CD4-positive, alpha-beta T cell treated with Interleukin-21 for 1 hour (primary cell): ENCODE measurements at places on chromosomes 13 and 19.

DNA sequence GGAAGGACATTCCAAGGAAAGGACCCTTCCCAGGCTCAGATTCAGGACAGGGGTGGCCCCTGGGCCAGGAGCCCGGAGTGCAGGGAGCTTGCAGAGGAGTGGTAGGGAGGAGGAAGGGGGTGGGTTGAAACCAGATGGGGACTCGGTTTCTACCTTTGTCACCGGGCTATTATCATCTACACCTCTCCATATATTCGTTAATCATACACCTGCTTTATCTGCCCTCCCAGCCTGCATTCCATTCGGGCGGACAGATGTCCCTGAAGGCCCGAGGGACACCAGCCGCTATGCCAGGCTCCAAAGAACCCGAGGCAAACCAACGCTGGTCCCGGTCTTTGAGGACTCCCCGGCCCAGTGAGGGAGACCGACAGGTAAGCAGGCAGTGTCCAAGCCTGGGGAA, 15.5 kb upstream of the MYH14 start:
- no peak for DNase-seq

GRCh38 chr19:2391118-2391725, 31.2 kb downstream of the TMPRSS9 start:
- DNase-seq: peak; percentile 74

- DNase-seq: no peak
These were observed 45.3 kb upstream of the TRPC4 start for GRCh38 chr13:37914781-37915391.

DNA sequence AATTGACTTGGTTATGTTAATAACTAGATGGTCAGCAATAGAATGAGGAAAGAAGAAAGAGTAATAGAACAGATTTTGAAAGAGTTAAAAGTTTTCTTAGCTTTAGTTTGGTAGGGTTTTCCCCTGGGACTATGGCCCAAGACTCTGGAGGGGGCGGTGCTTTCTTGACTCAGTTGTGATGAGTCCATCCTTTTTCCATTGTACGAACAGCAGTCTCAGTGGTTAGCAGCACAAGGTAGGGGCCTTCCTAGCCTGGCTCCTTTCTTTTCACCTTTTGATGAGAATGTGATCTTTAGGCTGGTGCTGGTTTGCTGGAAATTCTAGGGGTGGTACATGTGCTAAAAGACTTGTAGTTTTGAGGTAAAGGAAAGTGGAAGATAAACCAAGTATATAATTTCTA, 38.8 kb downstream of the ZNF506 start:
- no peak for DNase-seq

DNA sequence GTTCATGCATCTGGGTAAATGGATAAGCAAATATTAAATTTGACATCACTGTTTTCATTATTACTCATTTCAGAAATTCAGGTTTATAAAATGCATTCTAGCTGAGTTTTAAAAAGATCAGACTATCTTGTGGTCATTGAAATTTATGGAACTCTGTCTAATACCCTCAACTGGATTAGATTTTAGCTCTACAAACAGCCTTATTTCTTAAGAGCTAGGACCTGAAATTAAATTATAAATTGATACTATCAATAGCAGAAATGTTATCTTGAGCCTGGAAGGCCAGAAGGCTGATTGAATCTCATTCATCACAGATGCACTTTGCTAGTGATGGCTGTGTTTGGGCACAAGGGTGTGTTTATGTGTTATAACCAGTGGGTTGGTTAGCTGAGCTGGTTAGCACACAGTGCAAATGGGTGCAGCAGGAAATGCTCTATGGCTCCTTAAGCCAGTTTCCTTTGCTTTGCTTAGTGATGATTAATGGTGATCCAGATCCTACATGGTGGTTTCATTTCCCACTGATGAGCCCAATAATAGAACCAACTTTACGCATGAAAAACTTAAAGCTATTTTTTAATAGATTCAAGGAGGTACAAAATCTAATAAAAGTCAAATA, 310.8 kb upstream of the KLF12 start:
- no peak for DNase-seq

- DNase-seq: no peak
These were observed 13.9 kb downstream of the SLITRK5 start for GRCh38 chr13:87684850-87685742.

DNA sequence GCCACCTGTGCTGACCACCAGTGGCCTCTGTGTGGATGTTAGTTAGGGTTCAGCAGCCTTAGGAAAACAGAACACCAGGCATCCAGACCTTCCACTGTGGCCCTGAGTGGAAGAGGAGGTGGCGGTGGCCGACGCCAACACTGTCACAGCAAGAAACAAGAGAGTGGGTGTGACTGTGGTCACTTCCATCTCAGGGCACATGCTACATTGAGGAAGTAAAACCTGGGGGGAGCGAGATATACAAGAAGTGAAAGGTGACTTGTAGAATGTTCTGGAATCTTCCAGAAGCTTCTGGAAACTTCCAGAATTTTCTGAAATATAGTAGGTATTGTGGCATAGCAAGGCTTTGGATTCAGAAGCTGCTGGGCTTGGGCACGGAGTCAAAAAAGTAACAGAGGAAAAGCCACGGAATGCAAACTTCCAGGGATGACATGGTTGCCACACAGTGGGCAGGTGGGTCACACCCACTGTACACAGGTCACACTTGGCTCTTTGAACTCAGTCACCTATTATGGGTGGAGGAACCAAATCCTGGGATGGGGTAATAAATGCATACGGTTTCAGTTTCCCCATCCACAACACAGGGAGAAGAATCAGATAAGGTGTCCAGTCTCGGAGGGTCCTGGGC, 24.3 kb downstream of the GNG7 start:
- peak; percentile 15 for DNase-seq

DNA sequence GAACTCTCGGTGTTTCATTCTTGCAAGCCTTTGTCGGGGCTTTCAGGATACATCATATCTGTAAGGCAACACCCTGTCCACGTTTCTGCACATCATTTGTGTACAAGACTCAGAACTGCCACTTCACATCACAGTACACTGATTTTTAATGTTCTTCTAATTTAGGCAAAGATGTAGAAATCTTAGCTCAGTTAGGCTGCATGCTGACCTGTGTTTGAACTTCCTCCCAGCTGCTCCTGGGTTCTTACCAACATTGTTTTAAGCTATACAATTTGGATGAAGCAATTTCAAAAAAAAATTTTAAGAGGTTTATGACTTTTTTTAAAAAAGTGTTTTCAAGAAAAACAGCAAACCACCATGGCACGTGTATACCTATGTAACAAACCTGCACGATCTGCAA, 1047.9 kb upstream of the SLC10A2 start:
- DNase-seq: no peak

GRCh38 chr13:111153977-111154332, 38.8 kb downstream of the ARHGEF7 start:
- no peak for DNase-seq

DNA sequence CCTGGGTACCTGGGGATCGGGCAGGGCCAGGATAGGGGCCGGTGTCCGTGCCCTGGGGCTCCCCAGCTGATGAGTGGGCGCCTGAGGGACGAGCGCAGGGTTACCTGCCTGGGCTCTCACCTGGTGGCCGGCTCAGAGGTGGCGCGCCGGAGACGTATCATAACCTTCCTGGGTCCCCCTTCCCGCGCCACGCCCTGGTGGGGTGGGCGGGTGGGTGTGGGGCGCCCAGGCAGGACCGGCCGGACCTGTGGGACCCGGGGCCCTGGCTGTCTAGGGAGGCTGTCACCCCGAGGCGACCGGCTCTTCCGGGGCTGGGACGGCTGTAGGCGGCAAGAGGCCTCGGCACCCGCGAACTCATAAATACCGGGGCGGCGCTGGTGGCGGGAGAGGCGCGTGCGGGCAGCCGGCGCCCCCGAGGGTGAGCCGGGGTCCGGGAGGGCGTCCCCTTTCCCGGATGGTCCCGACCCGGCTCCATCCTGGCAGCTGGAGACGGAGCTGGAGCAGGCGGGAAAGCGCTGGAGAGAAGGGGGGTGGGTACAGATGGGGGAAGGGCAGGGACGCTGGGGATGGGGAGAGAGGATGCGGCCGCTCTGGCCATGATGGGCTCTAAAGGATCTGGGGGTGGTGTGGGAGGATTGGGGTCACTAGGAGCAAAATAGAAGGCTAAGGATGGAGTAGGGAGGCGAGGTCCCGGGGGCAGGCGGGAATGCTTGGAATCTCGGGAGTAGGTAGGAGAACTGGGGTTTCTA, at the start of gene ACP7:
TSS of gene ACP7 (plus strand) at position 386 of the 749 bp plus-strand sequence. CDS start 902 bp downstream, outside the sequence.
- DNase-seq: peak; percentile 22

GRCh38 chr13:110850006-110850405, 64.9 kb downstream of the ANKRD10 start:
- DNase-seq: no peak

- DNase-seq: no peak
These were observed 198.5 kb downstream of the KATNAL1 start for GRCh38 chr13:30108913-30109237.

DNA sequence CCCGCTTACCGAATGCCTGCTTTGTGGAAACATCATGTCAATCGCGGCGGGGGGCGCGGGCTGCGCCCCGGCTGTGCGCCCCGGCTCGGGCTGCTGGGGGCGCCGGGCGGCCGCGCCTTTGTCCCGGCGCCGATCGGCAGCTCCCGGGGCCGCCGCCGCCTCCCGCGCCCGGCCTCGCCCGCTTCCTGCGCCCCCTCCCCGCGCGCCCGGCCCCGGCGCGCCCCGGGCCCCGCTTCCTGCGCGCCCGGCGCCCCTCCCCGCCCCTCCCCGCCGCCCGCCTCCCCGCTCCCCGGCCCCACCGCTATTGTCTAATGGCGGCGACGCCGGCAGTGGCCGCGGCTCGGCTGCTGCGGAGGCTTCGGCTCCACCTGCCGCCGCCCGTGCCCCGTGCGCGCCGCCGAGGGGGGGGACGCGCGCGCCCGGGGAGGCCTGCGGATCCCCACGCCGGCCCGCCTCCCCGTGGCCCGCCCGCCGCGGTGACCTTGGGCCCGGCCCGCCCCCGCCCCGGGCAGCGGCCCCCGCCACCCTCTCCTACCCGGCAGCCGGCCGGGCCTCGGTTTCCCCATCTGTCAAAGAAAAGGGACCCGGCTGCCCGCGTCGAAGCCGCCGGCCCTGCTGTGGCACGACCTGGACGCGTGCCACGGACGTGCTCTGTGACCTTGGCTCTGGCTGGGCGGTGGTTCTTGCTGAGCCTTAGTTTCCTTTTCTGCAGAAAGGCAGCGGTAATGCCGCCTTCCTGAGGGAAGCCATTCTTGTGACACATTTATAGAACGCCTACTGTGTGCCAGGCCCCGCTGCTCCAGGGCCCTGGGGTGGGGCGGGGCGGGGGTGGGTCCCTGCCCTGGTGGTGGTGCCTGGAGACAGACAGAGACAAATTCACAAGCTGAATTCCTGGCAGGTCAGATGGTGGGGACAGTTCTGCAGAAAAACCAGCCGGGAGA, at the start of gene TLE5:
TSS of gene TLE5 (minus strand) at position 331 of the 941 bp plus-strand sequence. CDS start at position 36, 295 bp downstream.
- DNase-seq: peak; percentile 85

DNA sequence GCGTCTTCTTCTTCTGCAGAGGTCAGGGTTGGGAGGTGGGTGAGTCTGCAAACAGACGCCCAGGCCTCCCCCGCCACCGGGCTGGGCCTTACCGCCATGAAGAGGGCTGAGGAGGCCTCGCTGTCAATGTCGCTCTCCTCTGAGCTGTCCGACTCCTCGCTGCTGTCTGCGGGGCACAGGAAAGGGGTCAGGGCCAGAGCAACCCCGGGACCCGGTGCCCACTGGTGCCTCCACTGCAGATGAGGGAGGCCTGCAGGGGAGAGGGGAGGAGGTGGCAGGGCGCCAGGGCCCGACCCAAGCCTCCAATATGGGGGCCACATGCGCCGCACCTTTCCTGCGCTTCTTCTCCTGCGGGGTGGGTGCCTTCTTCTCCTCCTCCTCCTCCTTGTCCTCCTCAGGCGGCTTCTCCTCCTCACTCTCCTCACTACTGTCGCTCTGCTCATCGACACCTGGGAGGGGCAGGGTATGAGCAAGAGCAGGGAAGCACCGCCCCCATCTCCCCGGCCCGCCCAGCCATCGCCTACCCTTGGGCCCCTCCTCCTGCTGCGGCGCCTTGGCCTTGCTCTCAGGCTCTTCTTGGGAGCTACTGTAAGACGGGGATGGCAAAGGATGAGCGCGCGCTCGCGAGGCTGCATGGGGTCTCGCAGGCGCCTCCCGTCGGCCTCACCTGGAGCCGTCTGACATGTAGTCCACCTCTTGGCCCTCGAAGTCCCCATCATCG, 5.5 kb upstream of the PSPN start:
- DNase-seq: no peak

DNA sequence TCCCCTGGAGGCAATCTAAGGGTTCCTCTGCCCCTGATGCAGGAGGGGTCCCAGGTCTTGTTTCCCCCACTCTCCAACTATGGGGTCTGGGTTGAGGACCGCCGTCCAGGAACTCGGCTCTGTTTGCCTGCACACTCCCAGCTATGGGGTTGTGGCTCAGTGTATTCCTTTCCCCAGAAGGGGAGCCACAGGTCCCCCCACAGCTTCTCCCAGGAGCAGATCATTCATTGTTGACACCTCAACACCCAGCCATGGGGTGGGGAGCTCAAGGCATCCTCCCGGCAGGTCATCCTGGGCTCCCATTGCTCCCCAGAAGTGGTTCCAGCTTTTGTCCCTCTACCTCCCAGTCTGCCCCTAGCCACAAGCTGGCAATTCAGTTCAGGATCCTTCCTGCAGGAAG, 975 bp downstream of the ZNF358 start:
- no peak for DNase-seq

DNA sequence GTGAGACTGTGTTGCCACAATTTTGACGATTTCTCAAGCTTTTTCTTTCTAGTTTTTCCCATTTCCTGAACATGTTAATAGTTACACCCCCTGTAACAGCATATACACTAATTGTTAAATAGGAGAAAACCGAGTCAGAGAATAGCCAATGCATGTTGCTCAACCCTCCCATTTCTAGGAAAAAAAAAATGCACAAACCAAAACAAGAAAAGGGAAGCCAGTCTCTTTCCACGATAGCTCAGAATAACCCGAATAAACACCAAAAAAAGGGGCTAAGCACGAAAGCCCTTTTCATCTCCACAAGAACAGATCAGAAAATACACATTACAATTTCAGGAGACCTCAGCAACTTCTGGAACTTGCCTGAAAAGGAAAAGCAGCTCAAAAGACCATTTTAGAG, 16.3 kb downstream of the LATS2 start:
- DNase-seq: no peak

- no peak for DNase-seq
These were observed 6.7 kb downstream of the CLEC11A start for GRCh38 chr19:50729894-50730293.

DNA sequence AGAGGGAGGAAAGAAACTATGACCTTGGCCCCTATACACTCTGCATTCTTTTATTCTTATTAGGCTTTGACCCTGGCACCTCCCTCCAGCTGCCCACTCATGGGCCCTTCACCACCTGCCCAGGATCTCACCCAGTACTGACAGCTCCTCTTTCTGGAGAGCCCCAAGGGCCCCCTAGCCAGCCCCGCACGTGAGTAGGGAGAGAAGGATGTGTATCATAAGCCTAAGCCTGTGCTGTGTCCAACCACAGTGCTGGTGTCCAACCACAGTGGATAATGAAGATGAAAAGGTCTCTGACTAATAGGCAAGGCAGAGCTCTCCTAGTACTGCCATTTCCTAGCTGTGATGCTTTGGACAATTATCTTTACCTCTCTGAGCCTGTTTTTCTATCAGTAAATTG, 4.2 kb downstream of the DMRTC2 start:
- DNase-seq: no peak

GRCh38 chr19:53812335-53812734, 11.8 kb downstream of the NLRP12 start:
- no peak for DNase-seq

GRCh38 chr13:105050686-105051085, 1484.8 kb downstream of the EFNB2 start:
- no peak for DNase-seq
